ENCODE measurements at places on chromosomes 4 and X.

DNA sequence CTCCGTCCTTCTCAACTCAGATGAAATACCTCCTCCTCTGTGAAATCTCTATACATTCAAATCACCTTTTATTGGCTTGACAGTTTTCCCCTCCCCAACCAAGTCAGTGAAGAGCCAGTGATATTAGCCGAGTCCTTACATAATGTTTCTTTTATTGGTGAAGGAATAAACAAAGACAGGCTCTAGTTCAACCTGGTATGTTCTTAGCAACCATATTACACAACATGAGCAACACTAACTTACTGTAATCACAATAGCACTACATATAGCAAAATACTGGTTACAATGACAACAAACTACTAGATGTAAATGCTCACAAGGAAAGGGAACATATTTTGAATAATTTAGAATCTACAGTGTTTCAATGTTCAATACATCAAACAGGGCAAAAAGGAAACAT, 19.9 kb downstream of the DHX15 start:
- no peak overlapping the region for H3K4me3 ChIP-seq
- H3K27me3 ChIP-seq: no peaks in the 10 kb centered on the region
- H3K4me1 ChIP-seq: no peaks in the 10 kb centered on the region
- no peak overlapping the region for H3K27ac ChIP-seq
- peaks cover under 1% of the 10 kb centered on the region for H3K36me3 ChIP-seq

DNA sequence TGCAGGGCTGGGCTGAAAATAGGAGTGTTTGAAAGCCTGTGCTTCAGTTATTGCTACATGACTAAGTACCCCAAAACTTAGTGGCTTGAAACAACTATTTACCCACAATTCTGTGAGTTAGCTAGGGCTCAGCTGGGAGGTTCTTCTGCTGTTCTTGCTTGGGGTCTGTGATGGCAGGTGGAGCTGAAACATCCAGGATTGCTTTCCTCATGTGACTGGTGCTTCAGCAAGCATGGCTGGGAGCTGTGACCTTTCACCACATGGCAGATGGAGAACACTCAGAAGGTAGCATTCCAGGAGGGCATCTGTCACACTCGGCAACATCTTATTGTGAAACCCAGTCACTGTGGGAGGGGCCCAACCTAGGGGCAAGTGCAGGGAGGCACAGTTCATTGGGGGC, 57.0 kb upstream of the TBC1D14 start:
- no peak overlapping the region for H3K4me3 ChIP-seq
- peaks cover 17% of the 10 kb centered on the region for H3K36me3 ChIP-seq
- H3K27me3 ChIP-seq: no peaks in the 10 kb centered on the region
- DNase-seq: no peak
- H3K27ac ChIP-seq: no peak overlapping the region

DNA sequence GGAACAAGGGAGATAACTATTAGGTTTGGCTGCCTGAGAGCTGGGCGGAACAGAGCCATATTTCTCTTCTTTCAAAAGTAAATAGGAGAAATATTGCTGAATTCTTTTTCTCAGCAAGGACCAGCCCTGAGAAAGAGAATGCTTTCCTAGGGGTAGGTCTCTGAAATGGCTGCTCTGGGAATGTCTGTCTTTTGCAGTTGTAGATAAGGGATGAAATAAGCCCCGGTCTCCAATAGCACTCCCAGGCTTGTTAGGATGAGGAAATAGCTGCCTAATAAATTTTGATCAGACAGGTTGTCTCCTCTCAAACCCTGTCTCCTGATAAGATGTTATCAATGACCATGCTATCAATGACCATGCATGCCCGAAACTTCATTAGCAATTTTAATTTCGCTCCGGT, 207.8 kb upstream of the KIT start:
- no peak overlapping the region for H3K27ac ChIP-seq
- no peaks in the 10 kb centered on the region for H3K4me1 ChIP-seq
- H3K36me3 ChIP-seq: no peaks in the 10 kb centered on the region
- DNase-seq: no peak
- no peak overlapping the region for H3K4me3 ChIP-seq

DNA sequence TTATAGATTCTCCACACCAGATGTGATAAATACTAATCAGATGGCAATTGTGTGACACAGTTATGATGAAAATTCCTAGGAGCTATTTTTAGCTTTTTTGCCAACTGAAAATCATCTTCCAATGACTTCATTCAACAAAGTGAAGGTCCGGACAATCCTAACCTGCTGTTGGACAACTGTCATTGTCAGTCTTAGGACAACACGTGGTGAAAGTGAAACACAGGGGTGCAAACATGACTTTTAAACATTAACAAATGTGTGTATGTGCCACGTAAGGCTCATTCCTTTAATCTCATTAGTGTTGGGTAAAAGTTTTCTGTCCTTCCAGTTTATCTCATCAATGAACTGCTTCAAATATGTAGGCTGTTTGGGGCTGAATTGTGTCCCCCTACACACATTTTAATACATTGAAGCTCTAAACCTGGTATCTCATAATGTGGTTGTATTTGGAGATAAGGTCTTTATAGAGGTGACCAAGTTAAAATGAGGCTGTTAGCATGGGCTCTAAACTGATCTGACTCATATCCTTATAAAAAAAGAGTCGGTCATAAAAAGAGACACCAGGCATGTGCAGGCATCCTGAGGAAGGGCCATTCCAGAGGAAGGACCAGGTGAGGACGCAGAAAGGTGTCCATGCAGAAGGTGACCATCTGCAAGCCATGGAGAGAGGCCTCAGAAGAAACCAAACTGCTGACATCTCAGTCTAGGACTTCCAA, 41.2 kb upstream of the SMAD1 start:
- no peaks in the 10 kb centered on the region for H3K4me1 ChIP-seq
- H3K4me3 ChIP-seq: no peak overlapping the region
- DNase-seq: no peak
- no peaks in the 10 kb centered on the region for H3K36me3 ChIP-seq

DNA sequence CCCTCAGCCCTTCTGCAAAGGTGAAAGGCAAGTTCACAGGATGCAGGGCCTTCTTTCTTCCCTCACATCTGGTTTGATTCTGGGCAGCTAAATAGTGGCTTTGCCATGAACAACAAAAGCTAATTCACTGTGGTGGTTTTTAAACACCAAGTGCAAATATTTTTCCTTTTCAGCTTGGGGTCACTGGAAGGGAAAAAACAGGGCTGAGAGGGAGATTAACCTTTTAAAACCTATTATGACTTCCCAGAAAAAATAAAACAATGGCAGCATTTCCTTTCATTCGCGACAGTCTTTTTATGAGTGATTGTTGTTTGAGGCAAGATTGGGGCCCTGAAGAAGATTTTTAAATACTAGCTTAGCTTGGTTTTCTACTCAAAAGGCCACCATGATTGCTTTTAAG, 103.7 kb upstream of the SCML1 start:
- H3K4me1 ChIP-seq: no peaks in the 10 kb centered on the region
- no peak overlapping the region for H3K4me3 ChIP-seq
- H3K36me3 ChIP-seq: no peaks in the 10 kb centered on the region
- H3K27ac ChIP-seq: no peak overlapping the region

- no peak overlapping the region for H3K27ac ChIP-seq
- H3K27me3 ChIP-seq: no peaks in the 10 kb centered on the region
- no peak overlapping the region for H3K4me3 ChIP-seq
- no peaks in the 10 kb centered on the region for H3K36me3 ChIP-seq
- H3K4me1 ChIP-seq: no peaks in the 10 kb centered on the region
Observed at GRCh38 chr4:34814266-34814665, 1430.0 kb downstream of the ARAP2 start.

DNA sequence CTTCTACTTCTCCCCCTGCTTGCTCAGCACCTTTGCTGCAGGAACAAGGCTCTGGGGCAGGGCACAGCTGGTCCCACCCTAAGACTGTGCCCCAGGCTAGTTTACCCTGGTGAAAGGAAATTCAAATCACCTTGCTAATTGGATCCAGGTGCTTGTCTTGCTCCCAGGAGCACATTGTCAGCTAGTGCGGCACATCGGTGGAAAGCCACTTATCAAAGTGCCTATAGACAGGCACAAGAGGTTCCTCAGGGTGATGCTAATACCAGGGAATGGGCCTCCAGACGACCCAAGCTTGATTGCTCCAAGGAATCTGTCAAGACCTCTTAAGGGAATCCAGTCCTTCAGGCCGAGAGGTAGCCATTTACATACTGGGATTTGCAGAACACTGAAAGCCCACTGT, 64.5 kb upstream of the PRPS1 start:
- no peak overlapping the region for H3K4me3 ChIP-seq
- no peak for DNase-seq
- H3K27me3 ChIP-seq: no peaks in the 10 kb centered on the region
- no peaks in the 10 kb centered on the region for H3K36me3 ChIP-seq
- H3K4me1 ChIP-seq: no peaks in the 10 kb centered on the region
- no peak overlapping the region for H3K27ac ChIP-seq

- no peak overlapping the region for H3K4me3 ChIP-seq
- H3K27me3 ChIP-seq: no peaks in the 10 kb centered on the region
- H3K4me1 ChIP-seq: no peaks in the 10 kb centered on the region
- no peaks in the 10 kb centered on the region for H3K36me3 ChIP-seq
Observed at GRCh38 chrX:83593634-83594294, 85.7 kb downstream of the POU3F4 start.

- H3K27me3 ChIP-seq: no peaks in the 10 kb centered on the region
- H3K4me1 ChIP-seq: no peaks in the 10 kb centered on the region
- no peak for DNase-seq
- no peak overlapping the region for H3K27ac ChIP-seq
- no peak overlapping the region for H3K4me3 ChIP-seq
- no peaks in the 10 kb centered on the region for H3K36me3 ChIP-seq
Observed at GRCh38 chr4:79088946-79089691, 149.9 kb upstream of the PAQR3 start.

DNA sequence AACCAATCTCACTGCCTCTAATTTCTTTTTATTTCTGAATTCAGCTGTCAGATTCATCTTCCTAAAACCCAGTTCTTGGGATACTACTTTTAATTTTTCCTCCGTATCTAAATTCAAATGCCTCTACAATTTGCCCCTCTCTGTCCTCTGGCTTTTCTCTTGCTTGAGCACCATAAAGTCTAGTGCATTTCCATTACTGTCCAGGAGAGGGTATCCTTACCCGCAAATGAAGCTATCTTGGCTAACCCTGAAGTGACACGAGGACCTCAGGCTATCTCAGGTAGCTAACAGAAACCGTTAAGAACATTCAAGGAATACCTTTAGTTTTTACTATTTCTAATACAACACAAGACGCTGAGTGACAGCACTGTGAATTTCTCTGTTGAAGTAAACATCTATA, 49.4 kb upstream of the PRR32 start:
- H3K36me3 ChIP-seq: no peaks in the 10 kb centered on the region
- H3K4me3 ChIP-seq: no peak overlapping the region
- no peak for DNase-seq
- H3K27me3 ChIP-seq: no peaks in the 10 kb centered on the region

GRCh38 chr4:122458625-122459024, 2.1 kb upstream of the IL2 start:
- no peak for DNase-seq
- H3K4me3 ChIP-seq: no peak overlapping the region
- no peaks in the 10 kb centered on the region for H3K27me3 ChIP-seq
- H3K4me1 ChIP-seq: no peaks in the 10 kb centered on the region
- no peak overlapping the region for H3K27ac ChIP-seq

- no peak overlapping the region for H3K4me3 ChIP-seq
- no peaks in the 10 kb centered on the region for H3K36me3 ChIP-seq
- H3K4me1 ChIP-seq: no peaks in the 10 kb centered on the region
Observed at GRCh38 chr4:76449362-76449767, 14.3 kb downstream of the SHROOM3 start.

DNA sequence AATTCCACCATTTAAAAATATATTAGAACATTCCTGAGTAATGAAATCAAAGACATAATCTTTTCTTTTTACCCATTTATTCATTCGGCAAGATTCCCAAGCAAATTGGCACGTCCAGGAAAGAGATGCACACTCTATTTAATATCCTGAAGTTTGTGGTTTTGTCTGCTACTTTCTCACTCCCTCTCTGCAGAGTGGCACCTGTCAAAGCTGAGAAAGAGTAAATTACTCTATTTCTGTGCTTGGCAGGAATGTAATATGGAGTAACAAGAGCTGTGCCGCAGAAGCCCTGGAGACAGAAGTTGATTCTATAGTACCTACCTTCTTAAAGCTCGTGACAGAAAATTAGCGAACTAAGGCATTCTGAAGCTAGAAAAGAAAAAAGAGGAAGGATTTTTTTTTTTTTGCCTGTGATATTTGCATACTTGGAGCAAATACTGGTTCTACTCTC, 5.5 kb downstream of the GSTCD start:
- no peak overlapping the region for H3K4me3 ChIP-seq
- no peaks in the 10 kb centered on the region for H3K27me3 ChIP-seq
- no peaks in the 10 kb centered on the region for H3K36me3 ChIP-seq
- H3K4me1 ChIP-seq: peaks cover 9% of the 10 kb centered on the region
- DNase-seq: no peak

GRCh38 chrX:16892504-16893362, 22.6 kb upstream of the RBBP7 start:
- DNase-seq: peak; percentile 79
- H3K36me3 ChIP-seq: no peaks in the 10 kb centered on the region
- H3K4me3 ChIP-seq: no peak overlapping the region
- H3K27me3 ChIP-seq: no peaks in the 10 kb centered on the region
- H3K4me1 ChIP-seq: peaks cover 4% of the 10 kb centered on the region
- H3K27ac ChIP-seq: no peak overlapping the region

Data from right atrium auricular region (tissue), 2 donors.